ENCODE measurements at places on chromosomes 7 and 10. TPM values are rescaled to one million over a fixed set of nuclear protein-coding genes. Genes with fewer than 3 reads are reported as not detected.

AKR1C2 gene
- not detected for total RNA-seq

OR9A2 gene
- total RNA-seq, result not detected

AKR1C3 gene
- 0.75 TPM for total RNA-seq

PRSS2 gene
- not detected for total RNA-seq

DNA sequence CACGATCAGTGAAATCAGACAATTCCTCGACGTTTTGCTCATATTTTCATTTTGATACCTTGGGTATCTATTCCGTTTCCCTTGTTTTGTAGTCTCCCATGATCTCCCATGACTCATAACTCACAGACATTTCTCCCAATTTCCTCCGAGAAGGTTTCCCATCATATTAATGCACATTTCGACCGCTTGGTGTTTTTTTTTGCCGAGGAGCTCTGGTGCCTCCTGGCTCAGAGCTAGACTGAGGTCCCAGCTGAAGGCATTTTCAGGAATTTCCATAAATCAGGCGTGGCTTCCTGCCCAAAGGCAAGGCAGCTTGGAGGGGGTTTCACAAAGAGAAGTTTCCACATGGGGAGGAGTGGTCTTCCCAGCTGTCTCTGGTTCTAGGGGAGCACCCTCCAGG is 148.2 kb upstream of the TNS3 start:
- peaks cover 2% of the 10 kb centered on the region for H3K27me3 ChIP-seq
- H3K27ac ChIP-seq, result no peak overlapping the region
- no peak for DNase-seq
- H3K4me1 ChIP-seq, result no peaks in the 10 kb centered on the region

- H3K4me3 ChIP-seq, result no peak overlapping the region
- peaks cover 68% of the 10 kb centered on the region for H3K36me3 ChIP-seq
- H3K27me3 ChIP-seq, result no peaks in the 10 kb centered on the region
- no peak for DNase-seq
- peaks cover 21% of the 10 kb centered on the region for H3K4me1 ChIP-seq
- H3K27ac ChIP-seq, result peak overlapping the region; percentile 20
These were observed 32.1 kb downstream of the PFKP start for GRCh38 chr10:3099291-3100092.

DNA sequence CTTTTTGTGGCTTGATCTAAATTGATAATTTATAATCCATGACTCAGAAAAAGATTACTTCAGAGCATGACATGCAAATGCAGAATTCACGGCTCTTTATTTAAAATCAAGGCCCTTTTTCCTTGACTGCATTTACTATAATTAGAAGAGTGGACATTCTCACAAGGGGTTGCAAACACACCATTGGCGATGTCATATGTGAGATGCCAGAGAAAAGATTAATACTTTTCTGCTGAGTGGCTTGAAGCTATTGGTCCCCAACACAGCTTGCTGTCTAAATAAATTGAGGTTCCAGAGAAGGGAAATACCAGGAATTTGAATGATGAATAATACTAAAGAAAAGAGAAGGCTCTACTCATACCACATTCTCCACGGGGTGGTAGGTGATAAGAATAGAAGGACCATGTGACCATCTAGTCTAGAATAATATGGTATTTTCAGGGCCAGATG is 78.7 kb upstream of the ARID5B start:
- DNase-seq, result no peak
- no peaks in the 10 kb centered on the region for H3K27me3 ChIP-seq
- no peaks in the 10 kb centered on the region for H3K36me3 ChIP-seq
- no peak overlapping the region for H3K27ac ChIP-seq

DNA sequence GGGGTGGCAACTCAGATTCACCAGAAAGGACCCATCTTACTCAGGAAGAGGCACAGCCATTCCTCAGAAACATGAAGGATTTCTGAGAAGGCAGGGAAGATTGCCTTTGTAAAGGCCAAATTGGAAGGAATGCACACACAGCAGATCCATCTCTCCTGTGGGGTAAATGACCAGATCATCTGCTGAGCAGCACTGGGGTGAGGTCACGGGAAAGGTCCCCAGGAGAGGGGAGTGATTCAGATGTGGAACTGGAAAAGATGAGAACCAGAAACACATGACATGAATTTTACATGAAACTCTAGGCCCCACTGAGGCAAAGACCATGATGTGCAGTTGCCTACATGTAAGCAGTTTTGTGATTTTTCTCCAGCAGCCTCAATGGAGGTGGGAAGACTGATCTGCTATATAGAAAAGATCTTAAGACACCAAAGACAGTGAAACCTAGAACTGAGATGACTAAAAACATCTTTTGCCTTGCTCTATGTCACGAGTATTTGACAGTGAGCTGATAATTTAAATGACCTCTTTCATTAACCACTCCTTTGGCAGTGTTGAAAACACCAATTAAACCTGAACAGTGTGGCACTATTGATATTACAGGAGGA is 91.6 kb downstream of the AMPH start:
- no peaks in the 10 kb centered on the region for H3K36me3 ChIP-seq
- H3K4me3 ChIP-seq, result no peak overlapping the region
- H3K4me1 ChIP-seq, result peaks cover 9% of the 10 kb centered on the region
- DNase-seq, result peak; percentile 7
- H3K27me3 ChIP-seq, result peaks cover 3% of the 10 kb centered on the region
- no peak overlapping the region for H3K27ac ChIP-seq

DNA sequence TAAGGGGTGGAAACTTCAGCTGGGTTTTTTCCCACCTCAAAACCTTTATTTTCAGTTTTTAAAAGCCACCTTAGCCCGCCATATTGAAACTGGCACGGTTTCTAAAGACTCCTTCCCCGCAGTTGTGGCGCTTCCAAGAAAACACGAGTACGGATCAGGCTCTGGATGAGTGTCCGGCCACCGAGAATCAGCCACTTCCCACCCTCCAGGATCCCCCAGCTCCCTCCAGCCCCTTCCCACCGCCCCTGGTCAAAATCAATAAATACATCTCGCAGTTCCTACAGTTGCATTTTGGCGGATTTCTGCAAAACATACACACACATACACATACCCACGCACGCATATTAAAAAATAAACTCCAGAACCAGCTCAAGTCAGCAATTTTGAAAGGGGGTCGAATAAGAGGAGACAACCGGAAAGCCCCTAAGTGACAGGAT is 1.1 kb downstream of the SFMBT2 start:
- peak overlapping the region; percentile 93 for H3K27ac ChIP-seq
- peak; percentile 56 for DNase-seq
- H3K27me3 ChIP-seq, result peaks cover 10% of the 10 kb centered on the region
- H3K4me3 ChIP-seq, result peak overlapping the region; percentile 94

GRCh38 chr10:51342381-51342780 is 268.1 kb downstream of the PRKG1 start:
- DNase-seq, result no peak
- H3K4me1 ChIP-seq, result no peaks in the 10 kb centered on the region
- no peaks in the 10 kb centered on the region for H3K36me3 ChIP-seq
- H3K27ac ChIP-seq, result no peak overlapping the region
- H3K4me3 ChIP-seq, result no peak overlapping the region
- no peaks in the 10 kb centered on the region for H3K27me3 ChIP-seq

GRCh38 chr7:4845740-4846142 is 16.1 kb downstream of the PAPOLB start:
- H3K4me3 ChIP-seq, result no peak overlapping the region
- H3K27ac ChIP-seq, result no peak overlapping the region
- H3K4me1 ChIP-seq, result no peaks in the 10 kb centered on the region

DNA sequence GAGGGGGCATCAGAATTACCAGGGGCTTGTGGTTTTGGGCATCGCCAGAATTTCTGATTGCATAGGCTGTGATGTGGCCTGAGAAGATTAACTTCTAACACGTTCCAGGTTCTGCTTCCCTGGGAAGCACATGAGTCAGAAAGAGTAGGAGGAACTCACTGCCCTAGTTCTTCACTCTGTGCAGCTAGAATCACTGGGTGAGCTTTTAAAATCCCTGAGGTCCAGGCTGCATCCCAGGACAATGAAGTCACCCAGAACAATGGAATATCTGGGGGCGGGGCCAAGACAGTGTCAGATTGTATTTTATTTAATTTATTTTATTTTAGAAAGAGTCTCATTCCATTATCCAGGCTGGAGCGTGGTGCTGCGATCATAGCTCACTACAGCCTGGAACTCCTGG is 636.5 kb downstream of the CALN1 start:
- H3K27ac ChIP-seq, result no peak overlapping the region
- H3K36me3 ChIP-seq, result no peaks in the 10 kb centered on the region
- H3K4me3 ChIP-seq, result no peak overlapping the region
- H3K27me3 ChIP-seq, result no peaks in the 10 kb centered on the region
- DNase-seq, result no peak

- no peak overlapping the region for H3K4me3 ChIP-seq
- H3K36me3 ChIP-seq, result no peaks in the 10 kb centered on the region
- no peak for DNase-seq
- H3K27ac ChIP-seq, result no peak overlapping the region
These were observed 188.8 kb downstream of the GFRA1 start for GRCh38 chr10:116084161-116084560.

Measured in activated CD4-positive, alpha-beta T cell treated with anti-CD3 and anti-CD28 coated beads for 36 hours (primary cell).